ENCODE measurements at places on chromosomes 7 and 10.

GRCh38 chr7:82676777-82677463 is 233.3 kb upstream of the CACNA2D1 start:
- H3K4me3 ChIP-seq: no peak overlapping the region
- H3K36me3 ChIP-seq: no peaks in the 10 kb centered on the region
- no peaks in the 10 kb centered on the region for H3K27me3 ChIP-seq
- H3K4me1 ChIP-seq: peaks cover 16% of the 10 kb centered on the region
- H3K27ac ChIP-seq: no peak overlapping the region

DNA sequence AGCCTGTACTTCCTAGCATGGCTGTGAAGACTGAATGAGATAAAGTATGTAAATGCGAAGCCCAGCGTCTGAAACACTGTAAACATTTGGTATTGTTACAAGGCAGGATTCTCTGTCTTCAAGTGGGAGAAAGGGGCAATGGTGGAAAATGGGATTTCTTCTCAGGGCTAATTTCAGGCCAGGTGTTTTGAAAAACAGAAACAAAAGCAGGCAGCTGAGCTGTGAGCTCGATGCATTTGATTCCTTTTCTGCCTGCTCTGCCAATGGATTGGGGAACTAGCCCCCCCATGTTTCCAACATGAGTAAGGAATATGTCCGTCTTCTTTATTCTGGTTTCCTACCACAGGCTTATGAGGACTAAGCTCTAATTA is 732.1 kb upstream of the AUTS2 start:
- H3K27me3 ChIP-seq: no peaks in the 10 kb centered on the region
- no peaks in the 10 kb centered on the region for H3K4me1 ChIP-seq
- no peak overlapping the region for H3K27ac ChIP-seq
- no peak for DNase-seq
- no peak overlapping the region for H3K4me3 ChIP-seq
- no peaks in the 10 kb centered on the region for H3K36me3 ChIP-seq

- peaks cover 6% of the 10 kb centered on the region for H3K27me3 ChIP-seq
- no peak overlapping the region for H3K4me3 ChIP-seq
- H3K36me3 ChIP-seq: no peaks in the 10 kb centered on the region
- H3K4me1 ChIP-seq: no peaks in the 10 kb centered on the region
- H3K27ac ChIP-seq: no peak overlapping the region
- DNase-seq: no peak
Observed at GRCh38 chr10:24010436-24010970, 198.4 kb upstream of the KIAA1217 start.

DNA sequence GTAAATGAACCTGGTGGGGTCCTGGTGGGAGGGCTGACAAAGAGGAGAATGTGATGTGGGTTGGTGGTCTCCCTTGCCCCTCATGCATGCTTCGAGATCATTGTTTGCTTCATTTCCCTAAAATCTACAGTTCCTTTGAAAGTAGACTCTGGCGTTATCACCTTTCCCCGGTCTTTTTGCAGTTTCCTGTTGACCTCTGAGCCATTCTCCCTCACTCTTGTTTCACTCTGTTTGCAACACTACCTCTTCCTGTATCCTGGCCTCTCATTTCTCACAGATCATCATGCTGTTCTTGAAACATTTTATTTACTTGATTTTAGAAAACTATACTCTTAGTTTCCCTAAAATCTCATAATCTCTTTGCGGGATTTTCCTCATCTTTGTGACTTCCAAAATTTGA is 179.8 kb downstream of the WNT2 start:
- no peak overlapping the region for H3K4me3 ChIP-seq
- DNase-seq: no peak
- no peaks in the 10 kb centered on the region for H3K4me1 ChIP-seq
- no peak overlapping the region for H3K27ac ChIP-seq
